A549 (cell line): ENCODE measurements at places on chromosomes 11 and 22.
A peak's percentile ranks its signal among the peaks of the same experiment; 100 is the strongest.

GRCh38 chr22:43317239-43317638 lies 25.9 kb downstream of the SCUBE1 start:
- no peak for DNase-seq

DNA sequence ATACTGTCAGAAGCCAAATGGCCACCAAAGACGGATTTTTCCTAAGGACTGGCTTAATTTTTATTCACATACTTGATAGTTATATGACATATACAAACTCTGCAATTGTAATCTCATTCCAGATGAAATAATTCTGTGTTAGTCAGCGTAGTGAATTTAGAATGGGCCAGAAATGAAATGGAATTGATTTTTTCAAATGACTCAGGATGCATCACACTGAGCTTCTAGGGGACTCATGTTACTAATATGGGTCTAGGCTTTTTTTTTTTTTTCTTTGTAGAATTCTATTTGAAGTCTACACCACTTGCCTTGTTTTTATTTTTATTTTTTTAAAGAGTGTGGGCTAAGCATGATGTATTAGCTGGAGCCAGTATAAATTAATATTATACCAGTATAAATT lies 62.7 kb downstream of the SPECC1L start:
- DNase-seq, result no peak

- DNase-seq, result peak; percentile 61
These were observed 32.2 kb upstream of the AQP11 start for GRCh38 chr11:77557553-77557952.

- no peak for DNase-seq
These were observed 48.4 kb upstream of the C11orf58 start for GRCh38 chr11:16690086-16690485.

DNA sequence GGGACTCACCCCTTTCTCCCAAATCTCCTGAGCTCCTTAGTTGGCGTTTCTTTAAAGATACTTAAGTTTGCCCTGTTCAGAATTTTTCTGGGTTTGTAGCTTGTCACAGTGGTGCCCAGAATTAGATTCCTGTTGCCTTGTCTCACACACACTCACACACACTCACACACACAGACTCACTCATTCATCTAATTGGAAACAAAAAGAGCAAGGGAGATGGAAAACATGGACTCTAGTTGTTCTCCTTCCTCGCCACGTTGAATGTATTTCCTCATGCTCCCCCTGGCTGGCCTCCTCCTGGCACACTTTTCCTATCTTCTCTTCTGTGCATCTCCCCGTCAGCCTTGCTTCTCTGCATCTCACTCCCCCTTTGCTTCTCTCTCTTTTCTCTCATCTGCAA lies 752.3 kb downstream of the NTM start:
- no peak for DNase-seq

GRCh38 chr11:76010051-76010450 lies 195.0 kb downstream of the UVRAG start:
- DNase-seq, result no peak

DNA sequence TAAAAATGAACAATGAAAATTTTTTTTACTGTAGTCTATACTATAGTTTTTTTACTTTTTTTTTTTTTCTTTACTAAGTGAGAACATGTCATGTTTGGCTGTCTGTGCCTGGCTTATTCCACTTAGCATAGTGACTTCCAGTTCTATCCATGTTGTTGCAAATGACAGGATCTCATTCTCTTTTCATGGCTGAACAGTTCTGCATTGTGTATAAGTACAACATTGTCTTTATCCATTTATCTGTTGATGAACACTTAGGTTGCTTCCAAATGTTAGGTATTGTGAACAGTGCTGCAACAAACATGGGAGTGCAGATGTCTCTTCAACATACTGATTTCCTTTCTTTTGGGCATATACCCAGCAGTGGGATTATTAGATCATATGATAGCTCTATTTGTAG lies 88.1 kb upstream of the CCDC90B start:
- DNase-seq, result no peak

DNA sequence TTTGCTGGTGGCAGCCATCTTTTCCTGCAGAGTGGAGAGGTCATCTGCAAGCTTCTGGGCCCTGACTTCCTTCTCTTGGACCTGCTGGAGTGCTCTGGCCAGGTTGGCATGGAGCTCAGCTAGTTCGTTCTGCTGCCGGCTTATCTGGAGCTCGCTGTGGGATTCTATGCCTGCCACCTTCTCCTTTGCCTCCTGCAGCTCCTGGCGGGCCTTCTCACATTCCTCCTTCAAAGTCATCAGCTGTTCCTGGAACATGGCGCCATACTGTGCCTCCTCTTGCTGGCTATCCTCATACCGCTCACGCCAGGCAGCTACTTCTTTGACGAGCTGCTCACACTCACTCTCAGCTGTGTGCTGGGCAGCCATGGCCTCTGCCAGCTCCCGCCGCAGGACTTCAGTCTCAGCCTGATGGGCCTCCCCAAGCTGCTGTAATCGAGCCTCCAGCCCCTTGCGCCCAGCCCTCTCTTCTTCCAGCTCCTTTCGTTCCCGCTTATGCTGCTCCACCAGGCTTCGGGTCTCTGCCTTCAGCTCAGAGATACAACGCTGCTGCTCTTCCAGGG lies 16.1 kb downstream of the IL18BP start:
- DNase-seq, result no peak

DNA sequence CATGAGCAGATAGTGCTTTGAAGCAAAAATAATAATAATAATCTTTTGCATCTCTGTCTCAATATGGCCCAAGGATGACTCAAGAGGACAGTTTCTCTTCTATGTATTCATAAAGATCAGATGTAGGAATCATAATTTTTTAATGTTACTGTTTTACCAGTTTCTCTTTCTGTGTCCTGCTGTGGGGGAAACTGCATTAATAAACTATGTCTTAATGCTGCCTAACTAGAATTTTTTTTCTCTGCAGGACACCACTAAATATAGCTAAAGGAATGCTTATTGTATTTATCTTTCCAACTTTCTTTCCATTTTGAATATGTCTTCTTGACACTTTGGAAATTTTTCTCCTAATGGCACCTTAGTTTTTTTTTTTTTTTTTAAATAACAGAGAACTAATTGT lies 6.5 kb downstream of the FJX1 start:
- DNase-seq, result no peak

DNA sequence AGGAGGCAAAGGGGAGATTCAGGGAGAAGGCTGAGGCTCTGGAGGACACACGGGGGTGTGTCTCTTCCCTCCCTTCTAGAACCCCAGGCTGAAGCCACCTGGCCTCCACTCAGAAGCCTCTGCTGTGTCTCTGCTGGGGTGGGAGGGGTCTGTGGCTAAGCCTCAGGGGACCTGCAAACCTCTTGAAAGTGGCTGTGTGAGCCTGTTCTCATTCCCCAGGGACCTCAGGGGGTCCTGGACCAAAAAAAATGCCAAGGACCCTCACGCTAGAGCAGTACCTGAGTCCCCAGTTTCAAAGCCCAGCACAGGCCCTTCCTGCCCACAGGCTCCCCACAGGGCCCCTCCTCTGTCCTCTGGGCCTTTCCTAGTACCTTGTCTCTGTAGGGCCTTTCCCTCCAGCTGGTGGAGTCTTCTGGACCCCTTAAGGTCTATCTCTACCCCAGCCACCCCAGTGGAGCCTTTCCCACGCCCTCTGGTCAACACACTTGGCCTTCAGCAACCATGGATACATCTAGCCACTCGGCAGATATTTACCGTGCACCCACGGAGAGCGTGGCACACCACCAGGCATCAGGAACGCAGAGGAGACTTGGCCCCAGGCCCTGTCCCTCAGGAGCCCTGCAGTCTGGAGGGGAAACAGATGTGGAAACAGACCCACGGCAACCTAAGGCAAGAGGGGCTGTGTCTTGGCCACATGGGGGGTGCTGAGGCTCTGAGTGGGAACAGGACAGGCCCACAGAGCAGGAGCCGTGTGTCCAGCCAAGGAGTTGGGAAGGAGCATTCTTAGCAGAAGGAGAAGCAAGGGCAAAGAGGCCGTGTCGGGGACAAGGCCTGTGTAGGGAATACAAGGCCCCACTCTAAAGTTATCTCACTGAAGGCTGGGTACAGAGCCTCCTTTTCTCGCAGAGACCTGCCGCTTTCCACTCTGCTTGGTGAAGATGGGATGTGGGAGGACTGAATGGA lies 18.5 kb downstream of the PLA2G6 start:
- DNase-seq, result no peak

DNA sequence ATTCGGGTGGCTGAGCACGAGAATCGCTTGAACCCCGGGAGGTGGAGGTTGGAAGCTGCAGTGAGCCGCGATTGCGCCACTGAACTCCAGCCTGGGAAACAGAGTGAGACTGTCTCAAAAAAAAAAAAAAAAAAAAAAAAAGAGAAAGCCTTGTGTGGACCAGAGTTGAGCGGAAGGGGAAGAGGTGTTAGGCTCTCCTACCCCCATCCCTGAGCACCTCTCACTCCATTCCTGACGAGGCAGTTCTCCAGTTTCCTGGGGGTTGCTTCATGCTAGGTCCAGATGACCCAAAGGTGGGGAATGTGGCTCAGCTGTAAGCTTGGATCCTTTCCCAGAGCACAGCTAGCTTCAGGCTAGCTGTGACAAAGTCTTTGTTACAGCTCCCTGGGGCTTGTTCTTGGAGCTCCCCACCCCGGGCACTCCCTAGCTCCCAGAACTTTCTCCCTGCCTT lies 8.8 kb upstream of the DNAL4 start:
- DNase-seq, result peak; percentile 86

- no peak for DNase-seq
These were observed 10.2 kb upstream of the TBC1D10A start for GRCh38 chr22:30336752-30337460.

- no peak for DNase-seq
These were observed 131.6 kb downstream of the FBXO7 start for GRCh38 chr22:32606181-32606580.

DNA sequence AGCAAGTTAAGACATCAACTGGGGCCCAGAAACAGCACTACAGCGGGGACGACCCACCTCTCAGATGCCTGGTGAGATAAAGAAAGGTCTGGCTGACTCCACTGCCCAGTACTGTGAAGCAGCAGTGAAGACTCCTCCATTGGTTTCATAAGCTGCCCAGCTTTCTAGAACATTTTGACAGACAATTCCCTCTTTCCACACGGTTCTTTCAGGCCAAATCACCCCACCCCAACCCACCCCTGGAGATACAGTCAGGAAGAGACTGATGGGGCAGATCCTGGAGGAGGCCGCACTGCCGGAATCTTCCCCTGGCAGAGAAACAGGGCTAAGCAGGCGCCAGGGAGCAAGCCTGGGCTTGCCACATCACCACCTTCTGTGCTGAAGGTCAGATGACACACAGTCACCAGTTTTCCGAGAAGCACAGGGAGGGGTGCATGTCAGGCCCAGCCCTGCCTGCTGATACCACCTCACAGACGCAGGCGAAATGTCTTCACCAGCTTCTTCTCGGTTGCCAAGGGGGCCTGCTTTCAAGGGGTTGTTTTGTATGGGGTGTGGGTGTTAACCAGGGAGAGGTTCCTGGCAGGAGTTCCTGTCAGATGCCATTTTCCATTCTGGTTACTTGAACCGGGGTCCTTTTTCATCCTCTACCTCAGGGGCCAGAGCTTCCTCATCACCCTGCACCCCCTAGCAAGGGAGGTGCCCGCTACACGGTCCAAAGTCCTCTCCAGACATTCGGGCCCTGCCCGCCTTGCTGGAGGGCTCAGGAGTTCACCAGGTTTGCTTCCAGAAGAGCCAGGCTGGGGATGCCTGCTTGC lies 1.4 kb upstream of the NEAT1 start:
- peak; percentile 97 for DNase-seq

- no peak for DNase-seq
These were observed 857.9 kb downstream of the TBC1D22A start for GRCh38 chr22:47620391-47620790.

DNA sequence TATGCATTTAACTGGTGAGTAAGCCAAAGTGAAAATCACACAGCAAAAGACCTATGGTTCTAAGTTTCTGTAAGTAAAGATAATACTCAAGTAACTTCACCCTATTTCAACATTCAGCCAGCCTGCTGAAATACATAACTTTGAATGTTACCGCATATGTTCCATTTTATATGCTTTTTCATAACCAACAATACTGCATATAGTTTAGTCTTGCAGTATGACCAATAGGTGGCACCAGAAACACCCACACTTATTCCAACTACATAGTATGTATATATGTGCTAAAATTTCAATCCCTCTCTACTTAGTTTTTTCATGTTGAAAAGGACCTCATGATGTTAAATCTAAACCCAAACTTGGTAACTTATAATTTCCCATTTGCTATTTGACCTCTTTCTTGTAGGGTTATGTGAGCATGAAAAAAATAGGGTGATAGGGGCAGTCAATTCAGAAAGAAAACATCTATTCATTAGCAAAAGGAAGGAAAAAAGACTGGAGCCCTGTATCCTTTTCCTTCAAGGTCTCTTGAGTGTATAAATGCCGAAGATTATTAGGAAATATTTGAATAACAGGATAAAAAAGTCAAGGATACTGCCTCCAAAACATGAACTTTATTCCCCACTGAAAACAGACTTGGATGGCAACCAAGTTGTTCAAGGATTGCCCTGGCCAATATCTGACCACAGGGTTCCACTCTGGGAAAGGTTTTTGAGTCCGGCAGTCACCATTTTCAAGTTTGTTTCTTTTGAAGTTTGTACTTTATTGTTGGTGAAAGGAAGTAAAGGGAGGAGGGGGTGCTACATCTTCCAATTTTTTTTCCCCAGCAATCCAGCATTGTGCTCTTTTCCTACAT lies 23.8 kb upstream of the FZD4 start:
- DNase-seq, result peak; percentile 38

- DNase-seq, result no peak
These were observed 35.1 kb upstream of the CYP2R1 start for GRCh38 chr11:14927146-14927545.

DNA sequence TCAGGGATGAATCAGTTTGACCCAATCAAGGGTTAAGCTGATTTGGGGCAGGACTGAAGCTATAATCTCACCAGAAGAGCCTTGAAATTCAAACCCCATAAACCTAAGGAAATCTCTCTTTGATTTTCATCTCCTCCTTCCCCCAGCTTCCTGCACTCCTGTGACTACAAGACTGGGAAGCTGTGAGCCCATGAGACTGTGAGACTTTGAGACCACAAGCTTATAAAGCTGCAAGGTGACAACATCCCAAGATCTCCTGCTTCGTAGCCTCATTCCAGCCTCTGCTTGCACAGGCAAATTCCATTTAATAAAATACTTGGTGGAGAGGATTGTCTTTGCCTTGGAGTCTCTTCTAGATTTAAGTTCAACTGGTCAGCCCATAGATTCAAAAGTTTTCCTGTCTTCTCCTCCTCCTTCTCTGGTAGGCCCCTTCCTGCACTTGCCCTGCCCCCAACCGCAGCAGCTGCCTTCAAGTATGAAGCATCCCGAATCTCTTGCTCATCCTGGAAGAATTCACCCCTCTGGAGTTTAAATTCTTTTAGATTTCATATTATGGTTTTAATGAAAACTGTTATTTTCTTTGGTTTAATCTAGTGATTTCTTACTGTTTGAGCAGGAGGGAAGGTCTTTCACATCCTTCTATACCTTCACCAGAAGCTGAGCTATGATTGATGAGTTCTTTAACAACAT lies 42.1 kb downstream of the PAMR1 start:
- DNase-seq, result no peak

GRCh38 chr11:80167766-80168165 lies 726.9 kb upstream of the TENM4 start:
- no peak for DNase-seq

DNA sequence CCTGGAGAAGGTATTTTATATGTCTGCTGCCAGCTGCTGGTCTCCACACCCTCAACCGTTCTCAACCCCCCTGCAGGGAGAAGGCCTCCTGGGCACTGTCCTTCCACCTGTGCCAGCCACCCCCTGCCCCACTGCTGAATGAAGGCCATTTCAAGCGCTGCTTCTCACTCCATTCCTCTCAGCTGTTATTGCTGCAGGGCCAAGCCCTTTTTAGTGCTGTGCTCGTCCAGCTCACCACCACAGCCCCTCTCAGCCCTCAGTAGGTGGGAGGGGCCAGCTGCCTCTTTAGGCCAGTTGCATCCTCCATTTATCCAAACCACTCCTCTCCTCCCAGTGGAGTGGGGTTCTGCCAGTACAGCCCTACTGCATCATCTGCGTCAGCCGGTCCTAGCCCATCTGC lies 1.8 kb upstream of the WBP2NL start:
- DNase-seq, result no peak
